ENCODE measurements at places on chromosomes 3 and 15.

GRCh38 chr15:73844356-73844755 lies 29.0 kb upstream of the TBC1D21 start:
- no peak for DNase-seq

GRCh38 chr3:62795978-62796657 lies 79.1 kb downstream of the CADPS start:
- no peak for DNase-seq

DNA sequence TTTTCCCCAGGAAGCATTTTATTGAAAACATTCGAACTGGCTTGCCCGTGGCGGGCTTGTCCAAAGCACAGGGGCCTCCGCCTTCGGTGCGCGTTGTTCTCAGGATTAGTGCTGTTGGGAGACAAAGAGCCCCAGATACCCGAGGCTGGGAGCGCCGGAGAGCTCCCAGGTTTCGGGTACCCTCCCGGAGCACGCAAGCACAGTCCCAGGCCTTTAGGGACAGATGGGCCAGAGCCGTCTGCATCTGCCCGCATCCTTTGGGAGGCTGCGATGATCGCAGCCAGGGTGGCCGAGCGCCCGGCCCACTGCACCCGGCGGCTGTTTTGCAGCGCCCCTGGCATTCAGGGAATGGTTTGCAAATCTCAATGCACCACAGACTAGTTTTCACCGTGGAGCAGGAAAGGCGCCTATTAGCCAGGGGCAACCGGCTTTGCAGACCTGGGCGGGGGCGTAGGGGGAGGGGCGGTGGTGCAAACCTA lies 5.0 kb upstream of the FEZF2 start:
- DNase-seq: no peak

- no peak for DNase-seq
These were observed 81.5 kb upstream of the PRICKLE2 start for GRCh38 chr3:64306745-64307144.

DNA sequence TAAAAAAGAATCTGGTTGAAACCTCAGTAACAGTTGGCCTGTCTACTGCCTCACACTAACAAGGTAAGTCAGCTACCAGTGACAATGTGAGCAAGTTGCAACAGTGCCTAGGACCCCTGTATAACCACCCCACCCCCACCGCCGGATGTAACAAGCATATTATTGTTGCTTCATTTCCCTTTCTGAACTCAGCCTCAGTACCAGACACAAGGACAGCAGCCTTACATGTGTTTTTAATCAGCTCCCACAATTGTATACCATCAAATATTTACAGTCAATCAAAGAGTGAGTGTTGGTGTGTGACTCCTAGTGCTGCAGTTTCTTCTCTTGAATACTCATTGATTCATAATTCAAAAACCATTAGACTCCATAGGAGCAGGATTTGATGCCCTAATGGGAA lies 96.4 kb downstream of the PYDC2 start:
- no peak for DNase-seq

DNA sequence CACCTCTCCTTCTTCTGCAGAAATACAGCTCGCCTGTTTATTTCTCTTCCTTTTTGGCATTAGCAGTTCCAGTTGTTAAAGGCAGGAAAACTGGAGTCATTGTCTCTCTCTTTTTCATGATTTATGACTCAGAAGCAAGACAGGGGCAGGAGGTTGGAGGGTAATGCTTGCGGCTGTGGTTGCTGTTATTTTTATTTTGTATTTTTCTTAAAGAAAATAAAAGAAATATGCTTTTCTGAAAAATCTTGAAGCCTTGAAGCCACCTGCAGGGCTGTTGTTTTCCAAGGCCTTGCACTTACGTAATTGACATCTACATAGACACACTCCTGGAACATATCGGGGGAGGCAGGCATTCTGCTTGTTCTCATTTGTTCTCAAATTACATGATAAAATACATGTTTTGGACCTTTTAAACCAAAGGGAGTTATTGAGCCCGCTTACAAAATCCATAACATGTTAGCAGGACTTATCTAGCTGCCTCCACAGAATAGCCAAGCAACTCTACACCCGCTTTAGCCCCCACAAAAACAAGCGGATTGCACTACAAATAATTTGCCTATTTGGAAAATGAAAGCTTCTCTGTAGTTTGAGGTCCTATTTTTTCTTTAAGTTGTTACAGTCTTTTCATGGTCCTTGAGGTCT lies 1004.6 kb upstream of the NR2F2 start:
- no peak for DNase-seq

DNA sequence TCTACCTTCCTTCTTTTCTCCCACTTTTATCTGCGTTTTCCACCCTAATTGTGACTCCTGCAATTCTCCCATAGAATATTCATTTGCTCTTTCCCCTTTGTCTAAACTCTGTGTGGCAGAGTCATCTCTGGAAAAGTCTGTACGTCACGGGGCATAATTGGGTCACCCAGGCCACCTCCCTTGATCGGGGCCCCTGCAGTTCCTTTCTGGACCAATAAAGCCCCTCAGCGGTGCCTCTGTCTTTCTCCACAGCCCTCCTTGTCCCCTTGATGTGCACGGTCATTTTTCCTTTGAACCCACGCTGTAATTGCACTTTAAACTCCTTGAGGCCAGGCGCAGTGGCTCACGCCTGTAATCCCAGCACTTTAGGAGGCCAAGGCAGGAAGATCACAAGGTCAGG lies 10.7 kb downstream of the UPK1B start:
- no peak for DNase-seq

- no peak for DNase-seq
These were observed 6.6 kb downstream of the VWA5B2 start for GRCh38 chr3:184236033-184236410.

DNA sequence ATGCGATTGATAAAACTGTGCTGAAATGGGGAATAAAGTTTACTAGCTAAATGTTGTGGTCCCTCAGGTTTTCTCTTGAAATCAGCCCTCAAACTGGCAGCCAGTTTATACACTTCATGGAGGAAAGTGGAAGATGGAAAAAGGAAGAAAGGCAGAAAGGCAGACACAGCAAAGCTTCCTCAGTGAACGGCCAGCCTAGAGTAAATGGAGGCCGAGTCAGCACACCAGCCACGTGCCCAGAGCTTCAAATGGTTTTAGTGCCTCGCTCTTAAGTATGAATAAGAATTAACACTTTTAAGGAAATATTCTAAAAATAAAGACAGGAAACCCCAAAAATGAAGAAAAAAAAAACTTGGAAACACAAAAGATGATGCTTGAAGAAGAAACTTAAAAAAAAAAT lies 48.3 kb downstream of the GNB4 start:
- no peak for DNase-seq

DNA sequence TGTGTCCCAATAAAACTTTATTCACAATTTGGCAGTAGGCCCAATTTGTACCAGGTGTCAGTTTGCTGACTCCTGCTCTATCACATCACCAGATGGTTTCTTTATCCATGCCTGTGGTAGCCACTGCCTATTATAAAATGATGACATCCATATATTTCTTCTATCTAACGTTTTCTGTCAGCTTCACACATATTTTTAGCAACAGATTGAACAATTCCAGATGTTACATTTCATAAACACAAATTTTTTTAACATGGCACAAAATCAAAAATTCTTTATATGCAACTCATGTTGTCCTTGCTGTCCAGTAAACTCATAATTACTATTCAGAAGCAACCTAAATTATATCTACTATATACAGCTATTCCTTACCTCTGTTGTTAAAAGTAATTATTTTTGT lies 1371.6 kb downstream of the NSUN3 start:
- DNase-seq: peak; percentile 14

GRCh38 chr3:133760916-133761315 lies 14.7 kb downstream of the TF start:
- no peak for DNase-seq

DNA sequence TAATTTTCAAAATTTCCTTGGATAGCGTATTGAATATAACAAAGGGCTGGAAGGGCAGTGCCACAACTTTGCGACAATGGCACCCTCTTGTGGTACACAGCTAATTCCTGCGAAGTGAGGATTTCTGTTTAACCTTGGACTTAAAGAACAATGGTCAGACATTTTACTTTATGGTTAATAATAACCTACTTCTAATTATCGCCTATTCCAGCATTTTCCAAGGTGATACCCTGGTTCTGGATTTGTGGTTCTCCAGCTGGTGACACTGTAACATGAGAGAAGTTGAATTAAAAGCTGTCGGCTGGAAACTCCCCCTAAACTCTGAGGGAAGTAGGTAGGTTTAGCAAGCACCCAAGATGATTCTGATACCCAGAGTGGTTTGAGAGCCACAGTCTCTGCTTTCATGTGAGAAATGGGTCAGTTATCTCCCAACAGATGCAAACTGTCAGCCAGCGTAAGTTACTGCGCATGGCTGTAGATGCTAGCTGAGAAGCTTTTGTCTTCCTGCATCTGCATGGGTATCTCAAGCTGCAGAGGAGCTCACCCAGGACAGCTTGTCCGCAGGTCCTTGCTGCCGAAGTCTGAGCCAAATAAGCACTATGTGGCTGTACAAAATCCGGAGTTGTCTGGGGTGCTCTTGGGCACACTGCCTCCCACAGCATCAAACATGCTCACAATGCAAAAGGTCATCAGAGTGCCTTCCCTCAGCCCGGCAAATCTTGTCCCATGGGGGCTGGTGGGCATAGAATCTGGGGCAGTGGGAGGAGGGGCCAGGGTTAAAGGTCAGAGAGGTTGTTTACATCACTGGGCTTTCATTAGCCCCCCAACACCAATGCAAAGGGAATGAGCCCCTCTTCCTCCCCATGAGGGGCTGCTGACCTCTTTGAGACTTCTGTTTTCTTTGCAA lies 6.6 kb upstream of the CHSY1 start:
- DNase-seq: peak; percentile 64

DNA sequence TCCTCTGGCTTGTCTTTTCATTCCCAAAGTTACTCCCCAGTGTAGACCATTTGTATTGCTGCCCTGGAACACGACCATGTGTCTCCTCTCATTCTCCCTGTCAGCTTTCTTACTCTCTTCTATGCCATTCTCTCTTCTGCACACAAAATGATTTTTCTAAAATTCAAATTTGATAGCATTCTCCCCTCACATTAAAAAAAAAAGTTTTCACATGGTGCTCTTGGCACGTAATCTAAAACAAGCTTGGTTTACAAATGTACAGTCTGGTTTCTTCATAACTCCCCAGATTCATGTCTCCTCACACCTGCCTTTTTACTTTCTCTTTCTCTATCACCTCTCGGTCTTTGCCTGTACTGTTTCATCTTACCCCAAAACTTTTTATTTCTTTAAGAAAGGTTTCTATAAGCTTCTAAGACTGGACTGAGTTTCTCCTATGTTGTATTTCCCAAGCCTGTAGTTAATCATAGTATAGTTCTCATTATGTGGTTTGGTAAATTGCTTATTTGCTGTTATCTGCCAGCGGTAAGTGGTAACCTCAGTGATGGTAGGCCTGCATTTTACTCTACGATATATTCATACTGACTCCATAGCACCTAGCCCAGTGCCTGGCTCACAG lies 31.2 kb downstream of the BCHE start:
- DNase-seq: no peak

- DNase-seq: no peak
These were observed 3.5 kb downstream of the NSMCE3 start for GRCh38 chr15:29266052-29266582.

GRCh38 chr3:76410762-76411281 lies 625.5 kb upstream of the ZNF717 start:
- DNase-seq: peak; percentile 41

DNA sequence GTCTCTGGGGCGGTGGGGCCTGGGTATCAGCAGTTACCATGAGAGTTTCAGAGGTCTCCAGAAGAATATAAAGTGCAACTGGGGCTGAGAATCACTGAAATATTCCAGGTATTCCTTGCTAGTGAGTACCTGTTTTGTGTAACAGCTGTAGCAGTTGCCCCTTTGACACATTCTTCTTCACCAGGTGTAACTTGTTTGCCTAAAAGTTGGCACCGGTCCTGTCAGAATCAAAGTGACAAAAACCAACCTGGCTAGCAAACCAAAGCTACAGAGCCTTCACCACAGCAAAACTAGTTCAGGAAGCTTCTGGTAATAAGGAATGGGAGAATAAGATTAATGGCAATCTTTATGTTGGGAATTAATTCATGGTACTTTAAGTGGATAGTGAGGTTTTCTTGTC lies 296.0 kb downstream of the NAALADL2 start:
- no peak for DNase-seq

GRCh38 chr3:178669022-178669601 lies 132.9 kb downstream of the KCNMB2 start:
- DNase-seq: peak; percentile 24

DNA sequence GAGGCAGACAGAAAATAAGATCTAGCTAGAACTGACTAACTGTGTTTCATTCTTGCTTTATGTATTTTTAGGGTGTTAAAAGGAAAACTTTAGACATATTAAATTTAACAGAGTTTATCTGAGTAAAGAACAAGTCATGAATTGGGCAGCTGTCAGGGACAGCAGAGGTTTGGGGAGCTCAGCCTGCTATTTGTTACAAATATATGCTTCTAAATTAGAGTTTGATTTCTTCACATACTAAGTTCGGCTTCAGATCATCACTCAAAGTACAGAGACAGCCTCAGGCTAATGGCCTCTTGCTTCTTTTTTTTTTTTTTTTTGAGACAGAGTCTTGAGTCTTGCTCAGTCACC lies 21.9 kb downstream of the EFCC1 start:
- no peak for DNase-seq

DNA sequence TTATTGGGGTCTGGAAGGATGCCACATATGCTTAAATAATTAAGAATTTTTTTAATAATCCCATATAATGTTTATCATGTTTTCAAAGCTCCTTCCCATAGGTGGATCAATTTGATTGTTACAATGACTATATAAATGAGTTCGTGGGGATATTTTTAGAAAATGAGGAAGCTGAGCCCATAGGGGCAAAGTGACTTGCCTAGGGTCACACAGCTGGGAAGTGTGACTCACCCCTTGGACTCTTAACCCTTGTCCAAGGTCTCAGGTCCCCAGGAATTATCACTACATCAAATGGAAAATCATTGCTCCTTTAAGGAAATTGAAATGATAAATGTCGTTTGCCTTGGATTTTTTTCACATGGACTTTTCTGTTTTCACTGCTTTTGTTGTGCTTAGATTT lies 161.2 kb upstream of the RGMA start:
- no peak for DNase-seq

- DNase-seq: no peak
These were observed 51.3 kb downstream of the SMAD3 start for GRCh38 chr15:67116742-67117141.

- peak; percentile 54 for DNase-seq
These were observed 34.9 kb downstream of the DCLK3 start for GRCh38 chr3:36729204-36730056.

DNA sequence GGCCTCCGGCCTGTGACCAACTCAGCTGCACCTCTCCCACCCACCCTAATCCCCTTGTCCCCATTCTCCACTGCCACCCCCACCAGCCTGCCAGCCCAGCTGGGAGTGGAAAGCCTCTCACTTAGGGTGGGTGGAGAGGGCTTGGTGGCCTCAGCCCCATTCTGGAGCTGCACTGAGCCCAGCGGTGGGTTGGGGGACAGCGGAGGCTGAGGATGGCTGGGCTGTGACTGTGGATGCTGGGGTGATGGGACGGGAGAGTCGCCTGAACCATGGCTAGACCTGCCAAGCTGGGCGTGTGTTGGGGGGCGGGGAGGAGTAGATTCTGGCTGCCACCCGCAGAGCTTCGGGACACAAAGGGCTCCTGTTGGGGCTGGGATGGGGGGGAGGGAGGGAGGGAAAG lies 1.8 kb downstream of the CLCN2 start:
- DNase-seq: no peak

Data from HCEC 1CT (cell line).